Cardiac muscle cell (in vitro differentiated cells and primary cell): ENCODE measurements at places on chromosomes 12 and 14.

GRCh38 chr12:46657453-46658411 is 168.1 kb downstream of the SLC38A4 start:
- no peak for DNase-seq

GRCh38 chr14:33951183-33951840 is 438 bp upstream of the EGLN3 start:
- DNase-seq, result no peak

- DNase-seq, result no peak
Observed at GRCh38 chr14:79836577-79836976, 374.7 kb downstream of the DIO2 start.

DNA sequence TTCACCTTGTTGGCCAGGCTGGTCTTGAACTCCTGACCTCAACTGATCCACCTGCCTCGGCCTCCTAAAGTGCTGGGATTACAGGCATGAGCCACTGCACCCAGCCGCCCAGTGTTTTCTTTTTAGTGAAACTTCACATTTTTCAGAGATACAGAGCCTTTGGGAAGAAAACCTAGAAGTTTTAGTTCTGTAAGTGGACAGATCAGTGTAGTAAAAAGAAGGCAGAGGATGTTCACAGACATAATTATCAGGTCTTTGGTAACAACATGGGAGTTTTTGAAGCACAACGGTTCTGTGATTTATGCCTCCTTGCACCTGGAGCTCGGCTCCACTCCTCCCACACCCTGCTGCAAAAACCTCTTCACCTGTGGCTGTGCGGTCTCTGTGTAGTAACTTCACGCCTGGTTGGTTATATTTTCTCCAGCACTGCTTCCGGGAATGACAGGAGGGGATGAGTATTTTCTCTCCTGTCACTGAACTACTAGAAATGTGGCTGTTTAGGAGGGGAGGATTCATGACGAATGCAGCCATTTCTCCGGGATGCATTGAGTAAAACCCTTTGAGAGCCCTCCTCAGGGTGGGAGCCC is 67.0 kb downstream of the ARF6 start:
- no peak for DNase-seq

DNA sequence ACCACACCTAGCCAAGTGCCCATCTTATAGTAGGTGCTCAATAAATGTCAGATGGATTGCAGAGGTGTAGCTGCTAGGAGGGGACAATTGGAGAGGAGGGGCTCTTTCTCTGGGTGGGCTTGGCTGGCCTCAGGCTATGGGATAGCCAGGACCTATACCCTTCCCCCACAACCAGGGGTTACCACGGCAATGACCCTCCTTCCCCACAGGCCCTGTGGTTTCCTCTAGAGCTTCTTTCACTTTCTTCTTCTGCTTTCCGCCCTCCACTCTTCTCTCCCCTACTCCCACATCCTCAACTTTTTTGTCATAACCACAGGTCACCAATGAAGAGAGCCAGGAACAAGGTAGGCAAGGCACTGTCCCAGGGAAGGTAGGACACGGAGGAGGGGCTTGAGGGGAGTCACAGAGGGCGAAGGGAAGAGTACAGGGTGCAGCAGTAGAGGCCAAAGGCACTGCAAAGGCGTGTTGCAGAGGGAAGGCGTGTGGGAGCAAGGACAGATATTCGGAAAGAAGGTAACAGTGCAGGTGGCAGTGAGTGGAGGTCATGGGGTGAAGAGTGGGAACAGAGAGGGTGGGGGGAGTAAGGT is 1.9 kb upstream of the ITGB7 start:
- DNase-seq, result no peak

DNA sequence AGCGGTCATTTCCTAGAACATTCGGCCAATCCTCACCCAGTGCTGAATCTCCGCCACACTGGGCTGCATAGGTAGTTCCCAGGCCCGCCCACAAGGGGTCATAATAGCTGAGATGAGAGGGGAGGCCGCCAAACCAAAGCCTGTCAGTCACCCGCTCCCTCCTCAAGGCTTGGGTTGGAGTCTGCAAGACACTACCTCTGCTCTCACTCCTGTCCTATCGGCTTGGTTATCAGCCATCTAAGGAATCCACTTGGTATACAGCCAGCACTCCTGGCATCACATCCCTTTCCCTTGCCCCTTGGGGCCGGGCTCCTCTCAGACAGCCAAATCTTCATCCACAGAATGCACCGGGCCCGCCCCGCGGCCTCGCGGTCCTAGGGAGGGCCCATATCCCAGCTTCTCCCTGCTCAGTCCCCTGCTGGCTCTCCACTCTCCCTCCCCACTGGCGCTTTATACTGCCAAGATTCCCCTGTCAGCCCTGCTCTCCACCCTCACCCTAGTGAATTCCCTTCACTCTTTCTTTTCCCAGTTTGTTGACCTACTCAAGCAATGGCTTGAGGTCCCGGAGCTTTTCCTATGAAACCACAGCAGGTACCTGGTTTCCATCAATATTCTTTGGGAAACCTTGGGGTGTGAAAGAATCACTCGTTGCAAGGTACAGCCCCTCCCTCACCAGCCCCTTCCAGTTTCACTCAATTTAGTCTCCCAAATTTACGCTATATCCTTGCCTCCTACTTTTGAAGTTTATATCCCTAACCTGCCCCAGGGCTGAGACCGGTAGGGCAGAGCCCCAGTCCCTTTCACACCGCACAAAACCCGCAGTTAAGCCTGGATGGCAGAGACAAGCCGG is 1.4 kb downstream of the IFFO1 start:
- peak; percentile 90 for DNase-seq
